ENCODE measurements at places on chromosomes 12 and 14.

DNA sequence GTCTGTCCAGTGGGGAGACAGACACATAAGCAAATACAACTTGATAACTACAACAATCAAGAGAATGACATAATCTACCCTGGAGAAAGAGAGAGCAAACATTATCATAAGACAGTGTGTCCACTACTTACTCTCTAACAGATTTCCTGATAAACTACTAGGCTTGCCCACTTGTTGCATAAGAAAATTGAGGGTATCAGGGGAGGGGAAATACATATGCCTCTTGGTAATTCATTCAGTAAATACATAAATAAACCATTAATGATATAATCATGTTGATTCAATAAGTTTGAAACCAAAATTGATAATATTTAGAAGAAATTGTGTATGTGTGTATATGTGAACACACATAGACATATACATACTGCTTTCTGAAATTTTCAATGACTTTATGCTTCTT, 76.6 kb downstream of the ERGIC2 start:
- DNase-seq = no peak

DNA sequence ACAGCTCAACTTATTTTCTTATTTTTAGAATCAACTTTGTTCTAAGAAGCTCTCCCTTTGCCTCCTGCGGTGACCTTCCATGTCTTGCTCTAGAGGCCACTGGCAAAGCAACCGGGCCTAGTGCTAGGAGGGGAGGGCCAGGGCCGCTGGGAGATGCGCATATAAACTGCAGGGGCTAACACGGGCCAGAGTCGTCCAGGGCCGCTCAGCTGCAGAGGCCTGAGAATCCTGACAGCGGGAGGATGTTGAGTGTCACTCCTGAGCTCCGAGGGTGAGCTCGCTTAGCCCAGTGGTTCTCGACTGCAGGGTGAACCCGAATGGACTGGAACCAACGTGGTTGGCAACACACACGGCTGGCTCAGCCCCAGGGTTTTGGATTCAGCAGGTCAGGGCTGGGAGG, 6.5 kb upstream of the PIWIL1 start:
- DNase-seq = no peak

- DNase-seq = no peak
Measured at GRCh38 chr12:63069860-63070617, 81.0 kb downstream of the AVPR1A start.

DNA sequence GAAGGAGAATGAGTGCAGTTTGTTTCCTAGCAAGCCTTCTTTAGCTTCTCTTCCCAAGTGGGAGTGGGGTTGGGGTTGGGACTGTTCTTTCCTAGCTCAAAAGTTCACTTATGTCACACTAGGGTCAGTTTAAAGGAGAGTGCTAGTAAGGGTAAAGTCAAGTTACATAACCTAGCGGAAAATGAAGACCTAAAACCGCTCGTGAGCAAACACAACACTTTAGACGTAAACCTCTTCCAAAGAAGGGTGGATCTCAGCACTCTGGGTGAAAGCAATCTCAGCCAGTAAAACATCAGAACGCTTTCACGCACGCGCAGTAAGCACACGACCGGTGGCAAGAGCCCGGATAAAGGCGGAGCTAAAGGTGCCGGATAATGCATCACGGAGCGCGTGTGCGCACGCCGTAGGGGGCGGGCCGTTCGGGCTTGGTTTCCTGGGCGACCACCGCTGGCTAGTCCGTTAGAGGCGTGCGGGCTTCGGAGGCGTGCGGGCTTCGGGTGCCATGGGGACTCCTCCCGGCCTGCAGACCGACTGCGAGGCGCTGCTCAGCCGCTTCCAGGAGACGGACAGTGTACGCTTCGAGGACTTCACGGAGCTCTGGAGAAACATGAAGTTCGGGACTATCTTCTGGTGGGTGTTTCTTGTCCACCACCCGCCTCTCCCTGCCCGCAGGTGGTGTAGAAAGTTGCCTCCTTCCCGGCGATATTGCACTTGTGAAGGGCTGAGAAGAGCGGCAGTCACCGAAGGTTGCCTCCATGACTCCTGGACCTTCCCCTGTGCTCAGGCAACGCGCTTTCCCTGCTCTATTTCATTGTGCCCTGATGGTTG, at the start of gene SNAPC1:
TSS of gene SNAPC1 (plus strand) at position 462 of the 828 bp plus-strand sequence. CDS start at position 503, 41 bp downstream.
- DNase-seq = peak; percentile 85

GRCh38 chr14:95253039-95253630, 66.6 kb downstream of the CLMN start:
- DNase-seq = no peak

DNA sequence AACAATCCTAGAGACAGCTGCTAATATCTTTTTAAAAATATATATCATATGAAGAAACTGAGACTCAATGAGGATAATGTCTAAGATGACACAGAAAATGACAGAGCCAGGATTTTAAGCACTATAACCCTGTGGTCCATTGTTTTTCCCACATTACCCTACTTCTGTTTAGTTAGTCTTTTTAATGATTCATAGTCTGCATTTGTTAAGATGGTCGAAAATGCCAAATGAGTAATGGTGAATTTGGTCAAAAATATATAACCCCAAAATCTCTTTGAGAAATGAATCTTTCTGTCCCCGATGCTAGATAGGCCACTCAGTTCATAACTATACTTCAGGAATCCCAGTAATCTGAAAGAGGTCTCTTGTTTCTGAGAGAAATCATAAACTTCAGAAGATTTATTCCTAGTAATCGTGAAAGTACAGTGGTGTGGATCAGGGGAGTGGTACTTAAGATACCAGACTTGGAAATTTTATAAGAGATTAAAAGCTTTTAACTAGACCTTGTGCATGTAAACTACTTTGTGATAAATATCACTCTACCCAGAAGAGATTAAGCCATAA, 10.8 kb downstream of the RTRAF start:
- DNase-seq = no peak

DNA sequence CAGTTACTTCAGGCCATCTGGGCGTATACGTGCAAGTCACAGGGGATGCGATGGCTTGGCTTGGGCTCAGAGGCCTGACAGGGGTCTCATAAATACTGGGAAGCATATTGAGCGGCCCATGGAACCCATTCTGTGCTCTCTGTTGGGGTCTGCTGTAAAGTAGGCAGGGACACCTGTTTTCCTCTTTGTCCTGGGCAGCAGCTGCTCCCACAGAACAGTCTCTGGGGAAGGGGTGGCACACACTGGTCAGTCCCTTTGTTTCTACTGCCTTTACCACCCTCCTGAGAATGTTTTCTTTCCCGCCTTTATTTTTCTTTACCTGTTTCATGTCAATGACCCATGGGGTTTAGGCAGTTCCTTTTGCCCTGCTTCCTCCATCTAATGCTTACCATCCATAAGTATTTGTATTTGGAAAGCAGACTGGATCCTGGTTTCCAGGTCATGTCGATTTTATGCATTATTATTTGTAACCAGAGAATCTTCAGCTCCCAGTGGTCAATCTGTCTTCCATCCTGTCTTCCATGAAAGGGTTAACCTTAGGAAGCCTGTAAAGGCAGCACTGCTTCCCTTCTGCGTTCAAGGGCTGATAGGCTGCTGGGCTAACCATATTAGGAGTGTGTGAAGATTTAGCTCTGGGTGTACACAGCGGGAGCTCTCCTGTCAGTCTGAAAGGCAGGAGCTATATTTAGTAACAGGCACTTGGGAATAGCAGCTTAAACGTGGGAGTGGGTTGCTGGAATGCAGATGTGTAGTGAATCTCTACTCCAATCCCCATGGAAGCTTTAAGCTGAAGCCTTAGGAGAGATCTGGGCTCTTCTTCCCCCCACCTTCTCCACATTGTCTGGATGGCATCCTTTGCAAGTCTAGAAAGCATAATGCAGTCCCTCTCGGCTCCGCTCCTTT, 124.0 kb downstream of the DYRK2 start:
- DNase-seq = peak; percentile 6

- DNase-seq = no peak
Measured at GRCh38 chr14:64572386-64573104, 22.8 kb downstream of the PPP1R36 start.

- DNase-seq = no peak
Measured at GRCh38 chr14:79992407-79993198, 218.7 kb downstream of the DIO2 start.

GRCh38 chr14:90678846-90679362, 137.3 kb downstream of the TTC7B start:
- DNase-seq = no peak

DNA sequence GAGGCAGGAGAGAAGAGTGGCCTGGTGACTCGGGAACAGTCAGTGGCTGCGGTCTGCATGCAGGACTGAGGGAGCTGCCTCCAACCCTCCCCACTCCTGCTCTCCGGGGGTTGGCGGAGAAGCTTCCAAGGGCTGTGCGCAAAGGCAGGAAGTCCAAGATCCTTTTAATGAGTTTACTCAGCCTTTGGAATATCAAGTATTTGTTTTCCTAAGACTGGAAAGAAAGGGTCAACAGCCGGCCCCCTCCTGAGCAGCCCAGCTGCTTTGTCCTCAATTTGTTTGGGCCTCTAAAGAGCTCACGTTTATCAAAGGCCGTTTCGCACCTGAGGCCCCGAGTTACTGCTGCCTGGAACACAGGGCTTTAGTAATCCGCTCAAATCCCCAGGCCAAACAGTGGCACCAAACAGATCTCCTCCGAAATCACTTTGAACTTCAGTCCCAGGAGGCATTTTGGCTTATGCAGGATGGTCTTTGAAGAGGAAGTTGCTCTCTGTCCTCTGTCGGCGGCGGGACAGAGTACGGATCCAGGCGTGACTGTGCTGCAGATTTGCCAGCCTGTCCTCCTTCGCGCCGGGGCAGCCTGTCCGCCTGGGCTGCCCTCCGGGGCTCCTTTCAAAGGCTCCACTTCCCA, 117.2 kb upstream of the FZD10 start:
- no peak for DNase-seq

- no peak for DNase-seq
Measured at GRCh38 chr12:117501076-117501869, 139.8 kb upstream of the NOS1 start.

DNA sequence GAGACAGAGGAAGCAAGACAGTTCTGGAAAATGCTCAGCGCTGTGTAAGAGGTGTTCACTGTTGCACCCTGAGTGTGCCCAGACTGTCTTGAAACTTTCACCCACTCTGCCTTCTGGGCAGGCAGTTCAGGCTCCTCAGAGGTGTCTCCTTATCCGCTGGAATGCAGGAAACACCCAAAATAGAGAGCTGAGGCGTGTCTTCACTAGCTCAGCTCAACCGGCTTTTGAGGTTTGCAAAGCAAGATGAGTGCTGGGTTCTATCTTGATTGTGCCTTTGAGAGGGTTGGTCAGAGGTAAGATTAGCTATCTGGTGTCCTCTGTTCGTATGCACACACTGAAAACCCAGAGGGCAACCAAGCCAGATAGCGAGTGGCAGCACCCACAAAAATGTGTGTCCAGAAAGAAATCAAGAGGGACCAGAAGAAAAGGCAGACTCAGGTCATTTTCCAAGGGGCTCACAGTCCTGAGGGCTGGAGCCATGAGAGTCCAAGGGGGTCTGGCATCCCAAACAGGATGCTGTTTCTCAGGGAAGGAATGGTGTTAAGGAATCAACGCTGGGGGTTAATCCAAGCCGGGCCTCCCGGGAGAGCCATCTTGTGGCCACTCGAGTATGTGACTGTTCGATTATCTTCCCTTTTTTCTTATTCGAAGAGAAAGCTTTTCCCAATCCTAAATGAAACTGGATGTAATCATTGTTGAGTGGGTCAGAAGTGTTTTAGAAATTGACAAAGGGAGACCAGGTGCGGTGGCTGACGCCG, 47.1 kb downstream of the TBX3 start:
- DNase-seq = no peak

DNA sequence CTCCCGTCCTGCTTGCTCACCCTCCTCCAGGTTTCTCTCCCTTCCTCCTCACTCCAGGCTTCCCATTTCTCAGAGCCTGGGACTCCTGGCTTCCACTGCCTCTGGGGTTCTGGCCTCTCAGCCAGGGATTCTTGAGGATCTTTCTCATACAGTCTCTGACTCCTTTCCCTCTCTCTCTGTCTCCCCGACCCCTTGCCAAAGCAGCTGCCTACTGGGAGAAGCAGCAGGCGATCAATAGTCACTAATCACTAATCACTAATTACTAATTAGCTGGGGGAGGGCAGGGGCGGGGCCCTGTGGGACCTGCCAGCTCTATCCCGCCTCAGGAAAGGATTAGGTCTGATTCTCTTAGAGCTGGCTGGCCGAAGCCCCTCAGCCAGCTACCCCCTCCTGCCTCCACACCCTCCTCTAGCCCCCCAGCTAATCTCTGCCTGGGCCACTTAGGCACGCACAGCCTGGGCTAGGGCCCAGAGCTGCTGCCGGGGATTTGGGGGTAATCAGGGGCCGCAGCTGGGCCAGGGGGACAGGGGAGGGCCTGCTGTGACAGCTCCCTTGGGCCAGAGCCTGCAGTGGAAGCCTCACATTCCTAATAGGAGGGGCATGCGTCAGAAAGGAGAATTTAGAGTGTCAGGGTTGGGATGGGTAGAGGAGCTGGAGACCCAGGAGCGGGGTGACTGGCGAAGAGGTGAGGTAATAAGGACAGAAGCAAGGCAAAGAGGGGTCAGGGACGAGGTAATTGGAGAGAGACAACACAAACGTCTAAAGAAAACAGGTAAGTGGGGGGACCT, 2.8 kb downstream of the NXPH4 start:
- no peak for DNase-seq

GRCh38 chr12:3730111-3730510, 22.8 kb downstream of the CRACR2A start:
- DNase-seq = no peak

- DNase-seq = no peak
Measured at GRCh38 chr12:98504368-98504617, 11.1 kb upstream of the TMPO start.

- no peak for DNase-seq
Measured at GRCh38 chr14:72682188-72682587, 211.7 kb downstream of the DPF3 start.

GRCh38 chr12:6961278-6961694, 9.2 kb downstream of the PHB2 start:
- DNase-seq = no peak

GRCh38 chr14:72383865-72384264, 451.6 kb downstream of the RGS6 start:
- no peak for DNase-seq

DNA sequence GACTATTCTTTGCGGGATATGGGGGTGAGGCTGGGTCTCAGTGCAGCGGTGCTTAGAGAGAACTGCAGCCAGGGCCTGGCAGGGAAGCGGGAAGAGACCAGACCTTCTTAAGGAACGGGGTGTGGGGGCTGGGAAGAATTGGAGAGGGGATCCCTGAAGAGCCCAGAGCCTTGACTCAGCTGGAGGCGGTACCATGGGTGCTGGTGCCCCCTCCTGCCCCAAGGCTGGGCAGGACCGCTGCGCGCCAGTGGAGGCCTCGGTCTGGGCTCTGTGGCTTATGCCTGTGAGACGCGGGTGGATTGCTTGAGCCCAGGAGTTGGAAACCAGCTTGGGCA, 1.3 kb upstream of the RNU7-1 start:
- no peak for DNase-seq

GRCh38 chr12:100101000-100101399, 41.7 kb downstream of the BLTP3B start:
- no peak for DNase-seq

Measured in amygdala (tissue), 56 donors.